Cardiac atrium fibroblast (primary cell): ENCODE measurements at places on chromosomes 1 and 21. TPM values are rescaled to one million over a fixed set of nuclear protein-coding genes. Genes with fewer than 3 reads are reported as not detected.

SYCP1 gene
- not detected in 2 replicates for total RNA-seq

NFASC gene
- 21.5 and 34.5 TPM in 2 replicates for total RNA-seq

KRTAP19-3 gene
- total RNA-seq = not detected in 2 replicates

LYST gene
- total RNA-seq = 5.0 and 11.6 TPM in 2 replicates

MLLT11 gene
- total RNA-seq = 1.8 and 2.1 TPM in 2 replicates

TRIM63 gene
- total RNA-seq = not detected in 2 replicates
